ENCODE measurements at places on chromosomes 16 and 17.

GRCh38 chr16:85650844-85651628 lies 37.7 kb downstream of the GINS2 start:
- DNase-seq: no peak

- DNase-seq: no peak
Measured at GRCh38 chr16:2157480-2158261, 2.1 kb downstream of the TRAF7 start.

GRCh38 chr16:57689762-57690558 lies 4.6 kb upstream of the DRC7 start:
- DNase-seq: no peak

DNA sequence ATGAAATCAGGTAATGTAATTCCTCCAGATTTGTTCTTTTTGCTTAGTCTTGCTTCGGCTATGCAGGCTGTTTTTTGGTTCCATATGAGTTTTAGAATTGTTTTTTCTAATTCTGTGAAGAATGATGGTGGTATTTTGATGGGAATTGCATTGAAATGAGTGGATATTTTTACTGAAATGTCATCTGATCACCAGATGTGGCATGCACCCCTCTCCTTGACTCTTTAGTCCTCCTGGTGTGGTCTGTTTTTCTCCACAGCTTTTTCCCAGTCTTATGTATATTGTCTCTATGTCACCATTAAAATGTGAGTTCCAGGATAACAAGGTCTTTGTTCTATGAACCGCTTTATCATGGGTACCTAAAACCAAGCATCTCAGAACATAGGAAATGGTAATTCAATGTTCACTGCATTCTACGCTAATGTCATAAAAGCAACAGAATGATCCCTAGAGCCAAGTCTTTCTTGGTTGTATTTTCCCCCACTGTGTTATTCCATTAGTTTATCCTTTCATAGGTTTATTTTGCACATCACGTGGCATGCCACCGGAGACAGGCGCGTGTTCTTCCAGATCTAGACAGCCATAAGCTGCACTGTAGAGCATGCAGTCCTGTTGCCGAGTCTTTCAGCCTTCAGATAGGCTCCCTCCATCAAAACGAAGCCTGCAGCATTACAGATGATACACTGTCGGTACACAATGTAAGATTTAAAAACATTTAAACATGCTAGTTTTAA lies 172.5 kb downstream of the RPTOR start:
- no peak for DNase-seq

DNA sequence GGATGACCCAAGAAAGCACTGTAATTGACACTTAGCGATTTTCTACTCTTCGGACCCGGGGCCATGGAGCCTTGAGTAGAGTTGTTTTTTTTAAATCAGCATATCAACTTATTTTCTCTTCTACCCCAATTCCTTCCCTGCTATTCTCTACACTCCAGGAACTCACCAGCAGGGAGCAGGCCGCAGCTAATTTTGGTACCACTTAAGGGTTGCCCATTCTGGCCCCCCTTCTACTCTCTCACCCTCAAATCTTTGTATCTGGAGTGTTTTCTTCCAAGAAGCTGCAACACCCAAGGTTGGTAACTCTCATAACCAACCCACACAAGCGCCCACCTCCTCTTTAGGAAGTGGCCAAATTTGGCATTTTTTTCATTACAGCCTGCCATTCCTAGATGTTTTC lies 5.5 kb upstream of the ERAL1 start:
- no peak for DNase-seq

DNA sequence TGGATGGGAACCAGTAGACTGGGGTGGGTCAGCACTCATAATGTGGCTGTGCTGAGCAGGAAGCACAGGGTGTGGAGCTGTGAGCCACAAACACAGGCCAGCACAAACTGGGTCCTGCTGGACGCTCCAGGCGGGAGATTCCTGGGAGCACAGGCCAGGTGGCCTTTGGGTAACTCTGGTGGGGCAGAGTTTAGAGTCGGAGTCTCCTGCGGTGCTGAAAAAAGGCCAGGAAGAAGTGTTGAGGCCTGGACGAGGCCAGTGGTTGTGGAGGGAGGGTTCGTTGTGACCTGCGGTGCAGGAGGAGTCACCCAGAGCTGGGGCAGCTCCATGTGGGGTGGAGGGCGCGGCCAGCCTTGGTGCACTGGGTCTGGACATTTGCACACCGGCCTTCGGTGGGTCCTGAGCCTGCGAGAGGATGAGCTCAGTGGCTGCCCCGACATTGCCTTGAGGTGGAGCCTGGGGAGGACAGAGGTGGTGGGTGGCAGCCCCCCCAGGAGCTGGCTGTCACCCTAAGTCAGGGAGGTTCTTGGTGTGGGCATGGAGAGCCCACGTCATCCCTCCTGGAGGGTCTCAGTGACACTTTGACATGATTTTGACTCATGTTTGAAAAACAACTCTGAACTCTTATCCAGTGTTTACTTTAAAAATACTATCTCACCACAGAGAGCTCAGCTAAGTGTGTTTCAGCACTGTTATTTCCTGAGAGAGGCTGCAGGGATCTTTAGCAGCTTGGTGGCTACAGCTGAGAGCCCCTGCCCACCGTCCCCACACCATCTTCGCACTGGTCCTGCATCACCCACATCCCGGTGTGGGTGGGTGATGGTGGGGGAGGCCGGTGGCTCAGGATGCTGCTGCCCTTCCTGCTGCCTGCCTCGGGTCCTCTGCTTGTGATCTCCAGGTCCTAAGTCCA lies 98.7 kb downstream of the NPIPB11 start:
- DNase-seq: no peak

DNA sequence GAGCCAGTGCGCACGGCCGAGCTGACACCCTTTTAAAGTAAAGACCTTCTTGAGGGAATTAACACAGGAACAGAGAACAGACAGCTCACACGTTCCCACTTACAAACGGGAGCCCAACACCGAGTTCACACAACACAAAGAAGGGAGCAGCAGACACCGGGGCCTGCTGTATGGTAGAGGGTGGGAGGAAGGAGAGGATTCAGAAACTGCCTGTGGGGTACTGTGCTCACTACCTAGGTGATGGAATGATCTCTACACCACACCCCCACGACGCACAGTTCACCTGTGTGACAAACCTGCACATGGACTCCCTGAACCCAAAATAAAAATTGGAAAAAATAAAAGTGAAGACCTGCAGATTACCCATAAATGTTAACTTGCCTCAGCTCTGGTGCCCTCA lies 32.5 kb downstream of the TMC6 start:
- no peak for DNase-seq

- no peak for DNase-seq
Measured at GRCh38 chr17:41617698-41618097, 5.1 kb upstream of the KRT16 start.

- no peak for DNase-seq
Measured at GRCh38 chr17:56838687-56839086, 4.7 kb downstream of the DGKE start.

- DNase-seq: peak; percentile 61
Measured at GRCh38 chr17:57833179-57833939, 16.5 kb downstream of the MRPS23 start.

DNA sequence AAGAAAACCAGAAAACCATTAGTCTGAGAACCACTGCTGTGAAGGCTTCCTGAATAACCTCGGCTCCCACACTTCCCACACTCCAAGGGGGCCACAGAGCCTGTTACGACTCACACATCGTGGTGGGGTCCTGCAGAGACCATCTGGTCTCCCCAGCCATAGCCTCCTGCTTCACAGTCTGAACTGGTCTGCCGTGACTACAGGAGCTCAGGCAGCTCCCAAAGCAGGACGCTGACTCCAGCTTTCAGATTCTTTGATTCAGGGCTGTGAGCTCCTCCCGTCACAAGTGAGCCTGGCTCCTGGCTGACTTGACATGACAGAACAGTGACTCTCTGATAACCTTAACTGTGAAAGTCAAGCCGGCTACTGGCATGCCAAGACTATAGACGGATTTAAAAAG lies 37.8 kb downstream of the CYB5D2 start:
- no peak for DNase-seq

- DNase-seq: peak; percentile 60
Measured at GRCh38 chr16:89241187-89242007, 23.9 kb downstream of the ZNF778 start.

- no peak for DNase-seq
Measured at GRCh38 chr16:68848786-68849185, 5.5 kb downstream of the TANGO6 start.

- DNase-seq: no peak
Measured at GRCh38 chr17:27906226-27906580, 13.0 kb upstream of the LYRM9 start.

DNA sequence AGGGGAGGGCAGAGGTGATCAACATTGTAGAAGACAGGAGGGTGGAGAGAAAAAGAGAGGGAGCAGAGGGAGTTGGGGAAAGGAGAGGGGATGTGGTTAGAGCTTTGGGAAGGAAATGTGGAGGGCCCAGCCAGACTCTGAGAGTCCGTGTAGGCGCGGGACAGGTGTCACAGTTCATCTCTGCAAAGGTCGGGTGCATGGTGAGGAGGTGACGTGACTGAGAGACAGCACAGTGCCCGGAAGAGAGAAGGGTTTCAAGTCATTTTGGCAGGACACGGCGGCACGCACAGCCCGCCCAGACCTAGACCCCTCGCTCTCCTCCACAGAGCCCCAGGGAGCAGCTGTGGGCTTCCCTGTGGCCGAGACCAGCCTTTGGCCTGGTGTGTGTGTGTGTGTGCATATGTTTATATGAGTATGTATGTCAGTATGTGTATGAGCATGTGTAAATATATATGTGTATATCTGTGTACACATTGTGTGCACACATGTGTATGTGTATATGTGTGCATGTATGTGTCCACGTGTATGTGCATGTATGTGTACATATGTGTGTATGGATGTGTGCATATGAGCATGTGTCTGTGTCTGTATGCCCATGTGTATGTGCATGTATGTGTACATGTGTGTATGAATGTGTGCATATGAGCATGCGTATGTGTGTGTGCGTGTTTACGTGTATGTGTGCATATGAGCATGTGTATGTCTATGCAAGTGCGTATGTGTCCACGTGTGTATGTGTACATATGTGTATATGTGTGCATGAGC lies 104.6 kb downstream of the SEC14L1 start:
- DNase-seq: no peak

- no peak for DNase-seq
Measured at GRCh38 chr17:50816771-50817751, 18.3 kb upstream of the WFIKKN2 start.
